ENCODE measurements at places on chromosomes 5 and 9.
A peak's percentile ranks its signal among the peaks of the same experiment; 100 is the strongest.

DNA sequence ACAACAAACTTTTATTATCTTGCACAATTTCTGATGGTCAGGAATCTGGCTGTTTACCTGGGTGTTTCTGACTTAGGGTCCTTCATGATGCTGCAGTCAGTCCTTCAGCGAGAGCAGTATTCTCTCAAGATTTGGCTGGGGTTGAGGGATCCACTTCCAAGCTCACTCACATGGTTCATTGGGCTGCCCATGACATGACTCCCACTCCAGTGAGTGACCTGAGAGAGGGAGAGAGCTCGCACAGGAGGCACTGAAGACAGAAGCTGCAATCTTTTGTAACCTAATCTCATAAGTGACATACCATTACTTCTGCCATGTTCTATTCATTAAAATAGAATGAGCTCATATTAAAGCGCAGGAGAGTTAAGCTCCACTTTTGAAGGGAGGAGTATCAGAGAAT, 212.6 kb downstream of the SPATA31D1 start:
- no peak for DNase-seq

GRCh38 chr9:84670138-84671041, 861 bp downstream of the NTRK2 start:
- DNase-seq, result peak; percentile 62

- no peak for DNase-seq
Measured at GRCh38 chr5:31581498-31582099, 49.5 kb downstream of the C5orf22 start.

- no peak for DNase-seq
Measured at GRCh38 chr5:171246231-171246630, 62.8 kb upstream of the TLX3 start.

GRCh38 chr5:87311405-87312279, 44.0 kb downstream of the RASA1 start:
- no peak for DNase-seq

DNA sequence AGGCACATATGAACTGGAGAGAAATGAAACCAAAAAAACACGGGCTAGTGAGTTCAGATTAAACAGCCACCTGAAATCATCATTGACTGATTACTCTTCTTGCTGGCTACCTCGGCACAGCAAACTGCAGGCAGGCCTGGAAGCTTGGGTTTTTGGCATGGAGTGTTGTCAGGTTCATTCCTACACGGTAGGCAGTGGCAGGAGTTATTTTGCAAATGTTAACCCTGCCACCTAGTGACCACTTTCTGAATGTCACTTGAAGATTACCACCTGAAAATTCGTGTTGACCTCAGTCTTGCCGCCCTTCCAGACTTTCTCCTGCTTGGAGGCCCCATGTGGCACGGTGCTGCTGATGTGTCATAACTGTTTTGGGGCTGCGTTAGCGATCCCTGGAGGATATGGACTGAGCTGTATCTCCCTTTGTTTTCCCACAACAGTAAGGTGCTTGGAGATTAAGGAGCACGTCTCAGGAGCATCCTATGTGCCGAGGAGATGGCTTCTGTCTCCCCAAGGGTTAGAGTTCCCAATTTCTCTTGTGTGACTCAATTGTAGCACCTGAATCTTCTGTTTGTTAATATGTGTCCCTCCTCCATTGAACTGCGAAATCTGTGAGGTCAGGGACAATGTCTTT, 12.7 kb upstream of the CD180 start:
- peak; percentile 60 for DNase-seq

GRCh38 chr5:14674983-14675854, 10.7 kb downstream of the OTULIN start:
- no peak for DNase-seq

DNA sequence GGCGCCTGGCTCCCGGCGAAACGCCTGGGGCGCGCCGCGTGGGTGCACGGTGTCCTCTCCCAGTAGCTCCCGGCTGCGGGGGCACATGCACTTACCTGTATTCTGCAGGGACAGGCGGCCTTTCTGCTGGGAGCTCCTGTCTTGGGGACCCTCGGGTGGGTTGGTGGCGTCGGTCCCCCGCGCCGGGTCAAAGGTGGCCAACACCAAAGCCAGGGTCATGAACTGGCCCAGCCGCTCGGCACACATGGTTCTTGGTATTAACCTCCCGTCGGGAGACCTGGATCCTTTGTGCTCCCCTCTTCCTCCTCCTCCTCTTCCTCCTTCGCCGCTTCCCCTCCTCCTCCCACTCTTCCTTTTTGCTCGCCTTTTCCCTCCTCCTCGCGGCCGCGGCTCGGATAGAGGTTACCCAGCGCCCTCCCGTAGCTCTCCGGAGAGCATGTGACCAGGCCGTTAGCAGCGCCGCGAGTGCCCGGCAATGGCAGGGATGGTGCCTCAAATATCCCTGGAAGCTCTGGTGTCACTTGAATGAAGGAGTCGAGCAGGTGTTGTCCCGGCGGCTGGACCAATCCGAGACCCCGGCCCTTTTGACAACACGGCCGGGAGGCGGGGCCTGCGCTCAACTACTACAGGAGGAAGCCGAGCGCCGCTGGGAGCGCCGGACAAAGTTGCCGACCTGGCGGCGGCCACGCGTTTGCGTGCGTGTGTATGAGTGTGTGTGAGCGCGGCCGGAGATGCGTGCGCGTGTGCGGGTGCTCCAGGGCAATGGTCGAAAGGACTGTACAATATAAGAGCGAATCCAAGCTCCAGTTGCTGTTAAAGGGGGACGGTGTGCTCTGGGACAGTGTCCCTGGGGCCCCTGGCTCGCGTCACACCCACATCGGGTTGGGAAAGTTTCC, at the start of gene STC2:
STC2 (minus strand) TSS at position 467 of the 896 bp plus-strand sequence; CDS start at position 246, 221 bp downstream.
- DNase-seq, result peak; percentile 97

GRCh38 chr9:93505541-93506132, 52.3 kb upstream of the FAM120AOS start:
- no peak for DNase-seq

DNA sequence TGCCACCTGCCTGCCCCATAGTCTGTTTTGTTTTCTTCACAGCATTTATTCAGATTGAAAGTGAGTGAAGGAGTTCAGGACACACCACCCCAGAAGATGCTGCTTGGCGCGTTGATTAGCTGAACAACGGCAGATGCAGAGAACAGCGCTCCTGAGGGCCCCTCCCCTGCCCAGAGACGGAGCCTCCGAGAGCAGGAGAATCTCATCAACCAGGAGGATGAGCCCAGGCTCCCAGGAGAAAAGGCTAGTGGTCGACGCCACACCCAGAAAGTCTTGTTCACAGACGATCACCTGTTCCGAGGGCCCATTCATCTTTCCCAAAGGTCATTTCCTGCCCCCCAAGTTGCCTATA, 180.4 kb upstream of the PPP1R26 start:
- no peak for DNase-seq

Measured in WTC11 (cell line).